ENCODE measurements at places on chromosomes 2 and 18.

DNA sequence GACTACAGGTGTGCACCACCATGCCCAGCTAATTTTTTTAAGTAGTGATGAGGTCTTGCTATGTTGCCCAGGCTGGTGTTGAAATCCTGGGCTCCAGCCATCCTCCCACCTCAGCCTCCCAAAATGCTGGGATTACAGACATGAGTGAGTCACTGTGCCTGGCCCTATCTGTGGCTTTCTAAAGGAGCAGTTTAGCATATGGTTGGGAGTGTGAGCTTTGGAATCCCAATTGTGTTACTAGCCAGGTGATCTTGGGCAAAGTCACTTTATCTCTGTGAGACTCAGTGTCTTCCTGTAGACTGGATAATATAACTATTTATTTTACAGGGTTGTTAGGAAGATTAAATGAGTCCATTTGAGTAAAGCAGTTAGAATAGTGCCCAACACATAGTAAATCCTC, 19.8 kb upstream of the SMAD4 start:
- no peak for DNase-seq

- DNase-seq, result no peak
These were observed 75.3 kb downstream of the MBD2 start for GRCh38 chr18:54149078-54149697.

GRCh38 chr18:2002604-2003003, 568.7 kb downstream of the METTL4 start:
- DNase-seq, result no peak

DNA sequence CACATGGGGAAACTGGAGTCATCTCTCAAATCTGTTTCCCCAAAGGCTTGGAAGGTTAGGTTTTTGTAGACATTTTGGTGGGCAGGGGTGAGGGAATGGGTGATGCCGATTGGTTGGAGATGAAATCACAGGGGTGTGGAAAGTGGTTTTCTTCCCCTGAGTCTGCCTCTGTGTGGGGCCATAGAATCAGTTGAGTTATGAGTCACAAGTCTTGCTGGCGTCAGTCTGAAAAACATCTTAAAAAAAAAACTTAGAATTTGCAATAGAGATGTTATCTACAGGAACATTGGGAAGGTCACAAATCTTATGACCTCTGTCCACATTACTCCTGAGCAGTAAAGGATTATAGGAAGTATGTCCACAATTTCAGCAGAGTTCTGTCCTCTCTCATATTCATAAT, 314.6 kb downstream of the CNTNAP5 start:
- no peak for DNase-seq

GRCh38 chr18:8937160-8938094, 165.1 kb upstream of the NDUFV2 start:
- no peak for DNase-seq

DNA sequence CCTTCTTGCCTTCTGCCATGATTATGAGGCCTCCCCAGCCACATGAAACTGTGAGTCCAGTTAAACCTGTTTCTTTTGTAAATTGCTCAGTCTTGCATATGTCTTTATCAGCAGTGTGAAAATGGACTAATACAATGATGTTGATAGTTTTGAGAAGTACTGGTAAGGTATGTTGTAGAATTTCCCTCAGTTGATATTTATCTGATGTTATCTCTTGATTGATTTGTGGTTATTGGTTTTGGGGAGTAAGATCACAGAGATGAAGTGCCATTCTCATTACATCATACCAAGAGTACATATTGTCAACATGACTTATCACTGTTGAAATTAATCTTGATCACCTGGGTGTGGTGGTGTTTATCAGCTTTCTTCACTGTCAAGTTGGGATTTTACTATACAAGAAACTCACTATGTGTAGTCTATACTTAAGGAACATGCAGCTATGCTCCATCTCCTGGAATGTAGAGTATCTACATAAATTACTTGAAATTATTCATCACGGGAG, 5.1 kb upstream of the SPAG16 start:
- no peak for DNase-seq

GRCh38 chr2:17375262-17375661, 143.0 kb downstream of the RAD51AP2 start:
- no peak for DNase-seq

DNA sequence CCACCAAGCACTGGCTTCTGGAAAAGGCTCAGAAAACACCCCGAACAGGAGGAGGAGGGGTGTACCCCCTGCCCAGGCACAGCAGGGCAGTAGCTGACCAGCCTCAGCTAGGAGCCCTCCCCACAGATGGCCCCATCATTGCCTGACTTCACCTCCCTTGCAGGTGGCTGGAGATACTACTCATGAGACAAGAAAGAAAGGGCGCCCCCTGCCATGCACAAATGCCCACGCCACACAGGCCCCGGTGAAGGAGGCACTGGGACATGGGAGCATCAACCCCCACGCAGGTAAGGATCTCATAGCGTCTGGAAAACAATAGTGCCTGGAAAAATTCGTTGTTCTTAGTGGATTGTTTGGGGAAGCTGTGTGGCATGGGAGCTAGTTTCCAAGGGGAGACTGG, 240.6 kb downstream of the TFCP2L1 start:
- DNase-seq, result no peak

Data from CD4-positive, alpha-beta T cell treated with Interferon gamma for 1 hour (primary cell).